ENCODE measurements at places on chromosomes 5 and 9.

GRCh38 chr5:113085880-113086409 lies 109.3 kb downstream of the DCP2 start:
- no peak for DNase-seq

DNA sequence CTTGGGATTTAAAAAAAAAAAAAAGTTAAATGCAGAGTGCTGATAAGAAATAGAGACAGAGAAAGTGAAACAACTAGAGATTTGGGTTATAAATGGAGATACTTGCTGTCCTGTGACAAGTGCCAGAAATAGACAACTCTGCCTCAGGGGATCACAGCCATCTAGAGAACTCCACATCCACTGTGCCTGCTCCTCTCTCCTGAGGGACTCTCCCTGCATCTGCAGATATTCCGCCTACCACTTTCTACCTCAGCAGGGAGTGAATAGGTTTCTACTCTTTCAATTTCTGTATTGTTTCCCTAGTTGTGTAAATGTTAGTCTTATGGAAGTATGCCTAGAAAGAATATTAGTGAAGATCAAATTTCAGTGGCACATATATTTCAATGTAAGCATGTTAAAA lies 307.2 kb downstream of the HTR1A start:
- DNase-seq = no peak

DNA sequence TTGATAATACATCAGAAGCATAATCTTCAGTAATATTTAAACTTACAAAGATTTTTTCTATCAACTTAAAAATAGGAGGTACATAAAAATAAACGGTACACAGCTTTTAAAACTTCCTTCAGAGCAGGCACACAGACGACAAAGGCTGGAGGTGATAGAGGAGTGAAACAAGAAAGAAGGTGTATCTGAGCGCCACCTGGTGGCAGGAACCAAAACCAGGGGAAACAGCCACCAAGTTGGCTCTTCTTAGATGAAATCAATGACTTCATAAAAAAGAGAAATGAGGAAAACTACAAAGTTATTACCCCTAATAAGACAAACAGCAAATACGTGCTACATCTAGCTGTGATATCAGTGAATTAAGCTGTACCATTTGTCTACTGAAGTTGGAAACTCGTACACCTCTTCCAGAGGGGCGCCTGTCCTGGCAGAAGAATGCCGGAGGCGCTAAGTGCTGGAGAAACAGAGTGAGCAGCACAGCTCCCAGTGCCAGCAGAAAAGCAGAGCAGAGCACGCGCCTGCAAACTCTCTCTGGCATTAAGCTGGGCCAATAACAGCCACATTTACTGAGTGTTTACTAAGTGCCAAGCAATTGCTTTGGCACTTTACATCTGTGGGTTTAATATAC lies 85.9 kb downstream of the SETX start:
- no peak for DNase-seq

- no peak for DNase-seq
Observed at GRCh38 chr9:97425336-97425972, 13.6 kb downstream of the TDRD7 start.

DNA sequence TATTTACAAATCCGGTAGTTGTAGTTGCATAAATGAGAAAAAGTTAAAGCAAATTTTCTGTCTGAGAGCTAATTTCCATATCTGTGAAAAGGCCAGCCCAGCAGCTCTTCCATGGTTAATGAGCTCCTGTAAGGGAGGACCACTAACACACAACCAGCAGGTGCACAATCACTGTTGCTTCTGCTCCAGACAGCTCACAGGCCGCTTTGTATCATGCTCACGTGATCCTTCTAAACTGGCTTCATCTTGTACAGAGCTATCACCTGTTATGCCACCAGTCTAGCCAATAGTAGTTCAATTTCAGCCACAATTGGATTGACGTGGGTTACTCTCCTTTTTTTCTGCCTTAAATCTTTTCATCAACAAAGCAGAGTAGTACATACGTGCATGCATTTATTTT lies 38.3 kb upstream of the FBXL17 start:
- no peak for DNase-seq

- DNase-seq = no peak
Observed at GRCh38 chr9:35842020-35842745, 13.2 kb downstream of the TMEM8B start.

GRCh38 chr5:66710557-66711088 lies 114.4 kb downstream of the MAST4 start:
- DNase-seq = no peak

DNA sequence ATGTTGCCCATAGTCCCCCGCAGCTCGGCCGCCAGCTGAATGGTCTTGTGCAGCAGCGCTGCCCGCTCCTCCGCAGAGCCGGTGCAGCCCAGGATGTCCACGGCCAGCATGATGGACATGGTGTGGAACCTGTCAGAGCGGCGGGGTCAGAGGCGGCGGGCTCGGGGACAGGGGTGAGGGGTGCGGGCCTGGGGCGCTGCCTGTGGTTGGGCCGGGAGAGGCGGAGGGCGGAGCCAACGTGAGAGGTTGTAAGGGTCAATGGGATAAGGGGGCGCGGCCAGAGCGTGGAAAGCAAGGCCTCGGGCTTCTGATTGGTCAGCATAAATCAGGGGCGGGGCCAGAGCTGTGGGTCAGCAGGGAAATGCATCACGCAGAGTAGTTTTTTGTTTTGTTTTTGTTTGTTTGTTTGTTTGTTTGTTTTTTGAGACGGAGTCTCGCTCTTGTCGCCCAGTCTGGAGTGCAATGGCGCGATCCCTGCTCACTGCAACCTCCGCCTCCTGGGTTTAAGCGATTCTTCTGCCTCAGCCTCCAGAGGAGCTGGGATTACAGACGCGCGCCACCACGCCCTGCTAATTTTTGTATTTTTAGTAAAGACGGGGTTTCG lies 6.8 kb upstream of the TOR2A start:
- no peak for DNase-seq

- DNase-seq = no peak
Observed at GRCh38 chr9:137953683-137954438, 76.3 kb downstream of the CACNA1B start.

- no peak for DNase-seq
Observed at GRCh38 chr5:140216478-140217074, 41.6 kb downstream of the CYSTM1 start.

- no peak for DNase-seq
Observed at GRCh38 chr5:177499842-177500241, 2.4 kb upstream of the PDLIM7 start.

DNA sequence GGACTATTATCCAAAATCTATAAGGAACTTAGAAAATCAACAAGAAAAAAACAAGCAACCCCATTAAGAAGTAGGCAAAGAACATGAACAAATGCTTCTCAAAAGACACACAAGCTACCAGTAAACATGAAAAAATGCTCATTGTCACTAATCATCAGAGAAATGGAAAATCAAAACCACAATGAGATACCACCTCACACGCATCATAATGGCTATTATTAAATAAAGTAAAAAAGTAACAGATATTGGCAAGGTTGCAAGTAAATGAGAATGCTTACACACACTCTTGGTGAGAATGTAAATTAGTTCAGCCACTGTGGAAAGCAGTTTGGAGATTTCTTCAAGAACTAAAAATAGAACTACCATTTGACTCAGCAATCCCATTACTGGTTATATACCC lies 167.0 kb upstream of the DMRTA1 start:
- no peak for DNase-seq

DNA sequence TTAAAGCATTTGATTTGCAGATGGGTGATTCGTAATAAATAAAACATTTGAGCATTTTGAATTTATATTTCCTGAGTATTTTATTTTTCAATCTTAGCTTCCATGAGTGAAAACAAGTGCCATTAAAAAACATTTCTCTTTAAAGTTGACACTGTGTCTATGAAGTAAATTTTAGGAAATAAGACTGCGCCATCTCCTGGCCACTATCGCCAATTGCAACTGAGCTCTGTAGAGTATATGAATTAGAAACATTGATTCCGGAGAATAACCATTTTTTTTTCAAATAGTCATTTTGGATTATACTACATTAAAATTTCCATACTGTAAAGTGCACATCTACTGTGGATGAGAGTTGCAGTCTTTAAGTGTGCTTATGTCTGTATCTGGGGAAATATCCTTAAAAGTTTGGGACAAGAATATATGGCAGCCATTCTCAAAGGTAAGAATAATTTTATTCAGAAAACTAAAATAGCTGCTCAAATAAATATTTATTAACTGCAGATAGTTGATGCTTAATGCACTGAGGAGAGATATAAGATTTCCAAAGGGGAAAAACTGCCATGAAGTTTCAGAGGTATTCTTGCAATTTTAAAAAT lies 5.9 kb downstream of the DMRTA1 start:
- DNase-seq = no peak

DNA sequence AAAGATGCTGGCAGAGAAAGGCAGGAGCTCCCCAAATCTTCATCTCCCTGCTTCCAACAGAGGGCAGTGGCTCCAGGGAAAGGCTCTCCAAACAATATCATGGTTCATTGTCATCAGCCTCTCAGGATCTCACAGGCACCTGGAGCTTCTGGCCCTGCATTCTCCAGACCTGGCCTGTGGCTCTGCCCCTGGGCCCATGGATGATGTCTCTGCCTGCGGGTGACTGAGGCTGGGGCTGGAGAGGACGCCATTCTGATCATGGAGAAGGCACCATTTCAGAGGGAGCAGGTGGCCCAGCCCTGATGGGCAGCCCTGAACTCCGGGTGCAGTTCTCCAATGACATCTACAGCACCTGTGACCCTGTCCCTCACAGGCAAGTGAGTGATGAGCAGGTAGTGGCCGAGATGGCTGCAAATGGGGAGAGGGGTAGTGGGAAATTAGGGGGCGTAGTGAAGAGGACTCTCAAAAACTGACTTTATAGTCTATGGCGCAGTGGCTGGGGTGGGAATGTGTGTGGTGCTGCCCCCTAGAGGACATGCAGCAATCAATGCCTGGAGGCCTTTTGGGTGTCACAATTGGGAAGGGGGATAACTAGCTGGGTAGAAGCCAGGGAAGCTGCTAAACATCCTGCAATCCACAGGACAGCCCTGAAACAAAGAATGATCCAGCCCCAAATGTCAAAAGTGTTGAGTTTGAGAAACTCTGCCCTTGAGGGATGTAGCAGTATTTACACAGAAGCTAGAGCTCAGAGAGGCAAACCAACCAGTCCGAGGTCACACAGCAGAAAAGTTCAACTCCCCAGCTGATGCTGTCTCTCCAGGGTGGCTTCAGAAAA lies 3.2 kb downstream of the SH3PXD2B start:
- no peak for DNase-seq

DNA sequence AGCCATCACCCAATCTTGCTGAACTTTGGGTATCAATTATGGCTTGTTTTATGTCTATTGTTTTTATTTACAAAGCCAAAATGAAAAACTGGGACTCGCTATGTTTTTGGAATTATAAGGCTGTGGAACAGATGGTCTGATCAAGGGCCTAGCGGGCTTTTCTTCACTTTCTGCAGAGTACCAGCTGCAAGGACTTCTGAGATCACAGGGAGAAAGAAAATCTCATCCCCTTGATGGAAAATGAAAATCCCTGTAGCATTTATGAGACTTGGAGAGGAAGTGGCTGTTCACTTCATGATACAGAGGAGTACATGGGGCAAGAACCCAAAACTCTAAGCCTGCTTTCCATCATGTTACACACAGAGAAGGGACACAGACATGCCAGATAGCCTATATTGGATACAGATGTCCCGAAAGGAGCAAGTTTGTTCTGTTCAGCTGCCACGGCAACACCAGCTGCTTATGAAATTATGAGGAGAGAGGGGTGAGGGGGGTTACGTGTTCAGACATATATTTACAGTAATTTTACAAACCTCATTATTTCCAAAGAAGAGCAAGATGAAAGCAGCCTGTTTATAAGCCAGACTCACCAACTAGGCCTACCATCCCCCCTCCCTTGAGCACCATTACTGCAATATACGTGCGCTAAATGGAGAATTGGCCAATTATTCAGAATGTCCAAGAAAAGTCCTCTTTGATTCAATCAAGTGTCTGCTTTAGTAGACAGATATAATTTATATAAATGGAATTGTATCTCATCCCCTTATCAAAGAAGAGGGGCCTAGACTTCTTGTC lies 220.0 kb downstream of the MARCHF11 start:
- DNase-seq = no peak

- no peak for DNase-seq
Observed at GRCh38 chr5:67206929-67207328, 10.3 kb upstream of the CD180 start.

- no peak for DNase-seq
Observed at GRCh38 chr9:72564479-72565281, 43.3 kb downstream of the TMC1 start.

DNA sequence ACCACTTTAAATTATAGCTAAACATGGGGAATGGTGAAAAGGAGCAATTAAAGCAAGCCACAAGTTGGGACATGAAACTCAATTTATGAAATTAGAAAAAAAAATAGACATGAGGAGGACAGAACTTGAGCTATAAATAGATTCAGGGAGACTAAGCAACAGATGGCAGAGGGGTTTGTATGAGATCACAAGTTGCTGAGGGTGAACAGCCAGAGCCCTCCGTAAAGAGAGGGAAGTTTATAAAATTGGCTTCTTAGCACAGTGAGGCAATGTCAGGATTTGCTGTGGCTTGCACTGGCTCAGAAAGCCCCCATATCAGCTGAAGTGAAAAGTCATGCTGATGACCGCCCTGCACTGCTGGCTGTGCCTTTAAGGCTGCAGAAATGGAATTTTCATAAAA lies 443.4 kb upstream of the CD180 start:
- no peak for DNase-seq

DNA sequence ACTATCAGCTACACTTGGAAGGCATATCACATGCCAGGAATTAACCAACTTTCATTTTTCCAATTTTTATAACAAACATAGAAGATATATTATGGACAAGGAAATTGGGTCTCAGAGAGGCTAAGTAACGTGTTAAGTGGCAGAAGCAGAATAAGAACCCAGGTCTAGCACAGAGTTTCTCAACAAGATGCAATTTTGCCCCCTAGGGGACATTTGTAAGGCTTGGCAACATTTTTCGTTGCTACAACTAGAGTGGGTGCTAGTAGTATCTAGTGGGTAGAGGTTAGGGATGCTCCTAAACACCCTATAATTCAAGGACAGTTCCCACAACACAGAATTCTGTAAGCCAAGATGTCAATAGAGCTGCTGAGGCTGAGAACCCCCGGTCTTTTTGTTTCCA lies 180.6 kb downstream of the SNCAIP start:
- no peak for DNase-seq

DNA sequence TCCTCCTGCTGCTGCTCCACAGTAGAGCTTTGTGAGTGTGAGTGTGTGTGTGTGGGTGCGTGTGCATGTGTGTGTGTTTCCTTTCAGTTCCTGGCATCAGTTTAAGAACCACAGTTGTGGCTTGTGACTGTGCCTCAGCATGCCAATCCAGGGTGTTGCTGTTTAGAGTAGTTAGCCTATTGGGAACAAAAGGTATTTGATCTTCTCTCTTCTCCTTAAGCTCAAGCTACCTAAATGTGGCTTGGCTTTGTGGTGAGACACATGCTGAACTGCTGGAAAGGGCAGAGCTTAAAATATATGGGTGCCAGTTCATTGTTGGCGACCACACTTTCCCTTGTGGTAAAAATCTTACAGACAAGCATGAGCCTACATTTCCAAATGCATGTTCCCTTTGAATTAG lies 116.6 kb upstream of the BNC2 start:
- no peak for DNase-seq
